GM04503 (cell line): ENCODE measurements at places on chromosomes 6 and 20.

- no peak for DNase-seq
These were observed 19.3 kb upstream of the SLC17A4 start for GRCh38 chr6:25735261-25735660.

GRCh38 chr20:59660471-59660870, 56.1 kb downstream of the PHACTR3 start:
- DNase-seq: no peak

- peak; percentile 26 for DNase-seq
These were observed 10.1 kb downstream of the IL17F start for GRCh38 chr6:52233975-52234823.

DNA sequence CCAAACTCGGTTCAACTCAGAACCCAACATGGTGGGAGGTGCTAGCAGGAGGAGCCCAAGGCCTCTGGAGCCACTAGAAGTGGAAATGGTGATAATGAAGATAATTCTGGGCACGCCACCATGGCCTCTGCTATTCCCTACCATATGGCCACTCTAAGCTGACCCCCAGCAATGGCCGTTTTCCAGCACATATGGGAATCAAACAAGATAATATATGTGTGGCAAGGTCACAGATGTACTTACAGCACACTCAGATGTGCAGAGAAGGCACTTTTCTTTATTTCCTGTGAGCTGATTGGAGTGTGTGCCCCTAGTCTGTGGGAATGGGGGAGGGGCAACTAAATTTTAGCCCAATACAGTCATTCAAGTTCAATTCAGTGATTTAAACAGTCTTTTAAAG, 153.4 kb upstream of the LRFN2 start:
- no peak for DNase-seq

DNA sequence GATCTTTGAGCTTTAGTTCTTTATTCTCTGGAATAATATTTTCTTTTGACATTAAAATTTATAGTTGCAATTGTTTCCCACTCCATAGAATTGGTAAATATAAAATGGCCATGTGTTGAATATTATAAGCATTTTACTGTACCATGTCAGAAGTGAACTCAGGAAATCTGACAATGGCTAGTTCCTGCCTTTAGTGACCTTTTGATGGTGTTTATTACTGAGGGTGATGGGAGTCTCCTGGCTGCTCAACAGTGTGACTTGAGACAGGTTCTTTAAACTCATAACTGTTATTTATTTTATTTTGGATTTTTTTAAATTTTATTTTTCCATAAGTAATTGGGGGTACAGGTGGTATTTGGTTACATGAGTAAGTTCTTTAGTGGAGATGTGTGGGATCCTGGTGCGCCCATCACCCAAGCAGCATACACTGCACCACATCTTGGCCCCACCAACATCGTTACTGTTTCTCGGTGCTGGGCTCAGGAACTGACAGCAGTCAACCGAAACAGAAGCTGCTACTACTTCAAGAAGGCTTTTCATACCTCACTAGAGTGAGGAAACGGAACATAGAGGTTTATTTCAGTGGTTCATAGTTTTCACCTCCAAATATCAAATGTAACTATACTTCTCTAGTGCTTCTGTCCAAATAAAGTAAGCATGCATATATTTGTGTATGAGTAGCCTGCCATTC, 90.4 kb downstream of the PLEKHG1 start:
- no peak for DNase-seq

- DNase-seq: no peak
These were observed 392.3 kb upstream of the RUNX2 start for GRCh38 chr6:44935693-44936300.

GRCh38 chr6:34154668-34155447, 9.0 kb upstream of the GRM4 start:
- DNase-seq: no peak

- no peak for DNase-seq
These were observed 580 bp upstream of the SYCP2 start for GRCh38 chr20:59933849-59934585.

- DNase-seq: no peak
These were observed 164.2 kb upstream of the PLN start for GRCh38 chr6:118383924-118384323.

GRCh38 chr6:84072442-84072997, 38.9 kb downstream of the MRAP2 start:
- DNase-seq: no peak

DNA sequence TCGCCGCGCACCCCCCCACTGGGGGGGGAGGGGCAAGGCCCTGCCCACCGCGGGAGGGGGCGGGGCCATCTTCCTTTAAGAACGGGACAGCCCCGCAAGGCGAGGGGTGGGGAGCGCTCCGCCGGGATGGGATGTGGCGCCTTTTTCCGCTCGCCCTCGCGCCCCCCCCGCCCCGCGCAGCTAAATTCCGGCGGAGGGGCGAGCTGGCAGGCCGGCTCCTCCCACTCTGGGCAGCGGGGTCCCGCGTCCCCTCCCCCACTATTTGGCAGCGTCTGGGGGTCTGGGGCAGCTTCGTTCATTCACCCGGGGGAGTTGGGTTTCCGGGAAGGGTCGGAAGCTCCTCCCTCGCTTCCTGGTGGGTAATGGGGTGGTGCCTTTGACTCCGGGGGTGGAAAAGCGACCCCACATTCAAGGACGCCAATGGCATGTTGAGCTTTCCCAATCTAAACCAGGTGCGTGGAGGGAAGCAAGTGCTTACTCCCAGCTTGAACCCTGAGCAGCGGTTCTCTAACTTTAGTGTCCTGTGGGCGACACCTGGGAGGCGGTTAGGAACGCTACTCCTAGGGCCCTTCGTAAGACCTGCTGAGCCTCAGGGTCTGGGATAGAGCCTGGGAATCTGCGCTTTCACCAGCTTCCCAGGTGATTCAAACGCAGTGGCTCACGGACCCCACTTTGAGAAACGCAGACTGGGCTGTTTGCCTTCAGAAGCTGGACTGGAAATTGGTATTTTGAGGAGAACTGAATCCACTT, 927 bp downstream of the ASXL1 start:
- DNase-seq: no peak

- DNase-seq: no peak
These were observed 31.8 kb downstream of the TREML1 start for GRCh38 chr6:41122373-41122772.

GRCh38 chr20:62143957-62144825, 622 bp downstream of the SS18L1 start:
- no peak for DNase-seq
